Fibroblast of the aortic adventitia (primary cell): ENCODE measurements at places on chromosomes 6 and 20.
A peak's percentile ranks its signal among the peaks of the same experiment; 100 is the strongest.

GRCh38 chr6:133551847-133552341 is 310.7 kb downstream of the EYA4 start:
- peak; percentile 98 for DNase-seq

DNA sequence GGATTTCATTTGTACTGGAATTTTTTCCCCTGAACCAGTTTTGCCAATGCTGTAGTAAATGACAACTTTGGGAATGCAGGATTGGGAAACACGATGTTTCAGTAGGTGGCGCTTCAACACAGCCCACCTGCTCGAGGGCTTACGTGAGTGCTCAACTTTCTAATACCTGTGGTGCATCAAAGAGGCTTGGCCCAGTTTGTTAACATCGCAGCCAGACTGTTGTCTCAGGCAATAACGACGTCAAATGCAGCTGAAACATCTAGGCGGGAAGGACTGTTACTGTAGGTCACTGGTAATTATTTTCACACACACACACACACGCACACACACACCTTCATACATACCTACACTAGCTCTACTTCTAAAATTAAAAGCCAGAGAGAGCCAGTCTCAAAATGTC is 815.5 kb upstream of the SLC35B3 start:
- peak; percentile 62 for DNase-seq

GRCh38 chr6:6973721-6974120 is 134.0 kb upstream of the RREB1 start:
- no peak for DNase-seq

DNA sequence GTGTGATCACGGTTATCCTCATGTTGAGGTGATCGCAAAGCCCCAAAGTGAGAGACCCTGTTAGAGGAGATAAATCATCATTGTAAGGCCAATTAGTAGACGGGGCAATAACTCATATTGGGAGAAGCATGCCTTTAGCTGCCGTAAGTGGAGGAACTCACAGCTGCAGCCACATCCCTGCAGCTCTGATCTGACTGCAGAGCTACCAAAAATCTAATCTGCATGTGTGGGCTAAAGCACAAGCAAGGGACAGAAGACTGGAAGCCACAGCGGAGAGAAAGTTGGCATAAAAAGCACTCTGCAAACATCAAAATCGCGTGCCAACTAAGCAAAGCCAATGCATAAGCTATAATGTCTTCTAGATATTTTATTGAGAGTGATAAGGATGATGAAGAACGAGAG is 79.8 kb downstream of the TBC1D7 start:
- DNase-seq = no peak

DNA sequence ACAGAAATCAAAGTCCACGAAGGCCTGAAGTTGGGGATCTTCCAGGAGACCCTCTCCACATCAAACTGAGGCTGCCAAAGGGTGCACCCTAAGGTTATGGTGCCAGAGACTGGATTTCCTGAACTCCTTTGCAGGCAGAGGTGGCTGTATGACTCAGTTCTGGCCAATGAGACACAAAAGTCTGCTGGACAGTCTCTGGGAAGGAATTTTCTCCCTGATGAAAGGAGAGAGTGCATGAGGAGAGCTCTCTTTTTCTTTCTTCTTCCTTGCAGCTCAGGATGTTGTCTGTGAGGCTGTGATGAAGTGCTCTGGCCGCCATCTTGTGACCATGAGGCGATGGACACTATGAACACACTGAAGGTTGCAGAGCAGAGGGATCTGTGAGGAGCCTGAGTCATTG is 85.2 kb downstream of the MDGA1 start:
- peak; percentile 6 for DNase-seq

GRCh38 chr20:33299111-33299603 is 16.1 kb downstream of the BPIFB1 start:
- DNase-seq = peak; percentile 51

DNA sequence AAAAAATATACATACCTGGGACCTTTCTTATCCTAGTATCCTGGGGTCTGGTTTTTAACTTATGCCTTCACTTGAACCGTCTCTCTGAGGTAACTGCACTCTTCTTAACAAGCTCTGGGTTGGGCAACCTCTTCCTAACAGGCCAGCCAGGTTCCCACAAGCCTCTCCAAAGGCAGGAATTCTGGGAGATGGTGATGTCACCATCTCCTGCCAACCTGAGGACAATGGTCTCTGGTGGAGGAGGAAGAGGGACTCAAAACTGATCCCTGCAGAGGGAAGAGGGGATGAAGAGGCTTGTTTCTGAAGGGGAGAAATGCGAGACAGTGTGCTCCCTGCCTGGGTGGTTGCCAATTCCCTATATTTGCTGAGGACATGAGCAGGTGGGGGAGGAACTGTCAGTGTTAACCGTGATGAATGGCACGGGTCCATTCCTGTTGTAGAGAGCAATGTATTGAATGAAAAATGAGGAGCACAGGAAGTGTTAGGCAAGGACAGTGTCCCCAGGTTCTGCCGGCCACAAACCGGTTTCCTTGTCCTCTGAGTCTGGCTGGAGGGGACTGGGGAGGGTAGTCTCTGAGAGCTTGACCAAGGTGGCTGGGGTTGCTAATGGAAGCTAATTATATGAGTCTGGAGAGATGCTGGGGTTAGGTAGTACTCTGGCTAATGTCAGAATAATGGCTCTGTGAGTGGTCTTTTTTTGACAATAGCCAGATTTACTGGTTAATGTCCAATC is 95.5 kb downstream of the KCNB1 start:
- no peak for DNase-seq

DNA sequence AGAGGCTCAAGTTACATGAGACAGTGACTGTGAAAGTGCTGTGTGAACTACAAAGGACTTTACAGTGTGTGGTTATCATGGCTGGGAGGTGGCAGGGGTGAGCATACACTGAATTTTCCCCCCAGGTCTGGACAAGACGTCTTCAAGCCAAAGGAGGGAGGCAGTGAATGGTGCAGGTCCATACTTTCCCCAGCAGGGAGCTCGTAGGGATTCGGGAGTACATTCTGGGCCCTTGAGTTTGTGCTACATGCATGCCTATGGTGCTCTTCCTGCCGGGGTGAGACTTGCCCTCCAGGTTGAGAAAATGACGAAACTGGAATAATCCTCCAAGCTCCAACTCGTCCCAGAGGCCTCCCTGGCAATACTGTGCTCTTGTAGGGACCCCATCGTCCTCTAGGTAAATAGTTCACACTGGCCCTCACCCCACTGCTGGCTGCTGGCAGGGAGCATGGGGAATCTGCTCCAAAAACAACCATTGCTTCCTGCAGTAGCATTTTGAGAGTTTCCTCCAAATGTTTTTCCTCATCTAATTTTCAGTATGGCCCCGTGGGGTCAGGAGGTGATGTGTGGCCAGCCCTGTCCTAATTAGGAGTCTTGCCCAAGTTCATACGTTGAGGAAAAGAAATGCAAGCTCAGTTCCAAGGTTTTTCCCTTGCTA is 57.6 kb downstream of the ZNF831 start:
- no peak for DNase-seq

- DNase-seq = peak; percentile 21
These were observed 102.0 kb upstream of the TNFAIP3 start for GRCh38 chr6:137765059-137765458.

DNA sequence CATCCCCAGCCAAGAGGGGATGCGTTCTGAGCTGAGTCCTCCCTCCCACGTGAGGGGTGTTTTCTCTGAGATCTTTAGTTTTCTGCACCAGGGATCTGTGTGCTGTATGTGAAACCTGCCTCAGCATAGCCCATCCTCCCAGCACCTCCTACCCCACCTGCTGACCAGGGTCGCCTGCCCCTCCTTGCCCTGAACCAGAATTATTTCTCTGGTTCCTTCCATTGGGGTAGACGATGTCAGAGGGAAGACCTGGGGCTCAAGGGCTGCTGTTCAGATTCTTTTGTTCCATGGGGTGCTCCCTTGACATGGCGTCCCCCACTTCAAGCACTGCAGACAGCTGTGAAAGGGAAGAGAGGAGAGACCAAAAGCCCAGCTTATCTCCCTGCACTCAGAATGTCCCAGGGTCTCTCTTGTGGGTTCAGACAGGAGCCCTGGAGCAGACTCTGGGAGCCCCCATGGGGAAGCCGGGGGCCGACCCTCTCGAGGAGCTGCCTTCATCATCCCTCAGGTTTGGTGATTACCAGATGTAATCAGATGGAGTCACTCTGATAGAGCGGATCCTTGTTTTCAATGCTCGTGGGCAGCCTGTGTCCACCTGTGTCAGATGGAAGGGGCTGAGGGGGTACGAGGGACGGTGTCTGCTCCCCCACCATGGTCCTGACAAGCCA is 74.3 kb downstream of the ERMARD start:
- DNase-seq = no peak

GRCh38 chr6:125271486-125272159 is 30.1 kb downstream of the HDDC2 start:
- DNase-seq = peak; percentile 16

GRCh38 chr6:40176152-40176551 is 241.9 kb upstream of the MOCS1 start:
- no peak for DNase-seq

DNA sequence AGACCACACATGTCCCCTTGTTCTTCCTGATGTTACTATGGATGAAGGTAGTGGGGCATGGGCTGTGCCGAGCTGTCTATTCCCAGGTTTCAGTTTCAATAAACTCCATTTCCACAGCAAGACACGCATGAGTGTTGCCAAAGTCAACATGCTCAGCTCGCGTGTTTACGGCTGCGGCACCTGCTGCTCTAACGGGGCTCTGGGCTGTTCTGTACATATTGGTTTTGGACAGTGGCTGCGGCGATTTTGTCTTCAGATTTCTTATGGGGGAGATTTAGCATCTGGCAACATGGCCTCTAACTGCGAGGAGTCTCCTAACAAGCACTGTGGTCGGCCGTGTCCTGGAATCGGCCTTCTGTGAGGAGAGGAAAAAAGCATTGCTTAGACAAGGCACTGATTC is 58.6 kb downstream of the TMEM242 start:
- no peak for DNase-seq

DNA sequence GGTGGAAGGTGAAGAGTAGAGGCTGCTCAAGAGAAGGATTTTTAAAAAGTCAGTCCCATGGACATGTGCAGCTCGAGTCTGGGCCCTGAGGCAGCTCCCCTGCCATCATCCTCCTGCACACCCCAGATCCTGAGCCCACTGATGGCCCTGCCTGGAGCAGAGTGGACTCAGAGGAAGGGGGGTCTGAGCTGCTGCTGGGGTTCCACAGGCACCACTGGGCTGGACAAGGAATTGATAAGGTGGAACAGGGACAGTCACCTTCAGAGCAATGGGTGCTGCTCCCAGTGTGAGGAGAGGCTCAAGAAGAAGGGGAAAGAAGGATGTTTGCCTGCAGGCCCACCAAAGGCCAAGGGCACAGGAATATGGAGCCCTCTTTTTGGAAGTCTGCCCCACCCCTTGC is 6.2 kb downstream of the ULBP2 start:
- DNase-seq = no peak

GRCh38 chr6:113328886-113329381 is 528.2 kb upstream of the MARCKS start:
- peak; percentile 69 for DNase-seq

DNA sequence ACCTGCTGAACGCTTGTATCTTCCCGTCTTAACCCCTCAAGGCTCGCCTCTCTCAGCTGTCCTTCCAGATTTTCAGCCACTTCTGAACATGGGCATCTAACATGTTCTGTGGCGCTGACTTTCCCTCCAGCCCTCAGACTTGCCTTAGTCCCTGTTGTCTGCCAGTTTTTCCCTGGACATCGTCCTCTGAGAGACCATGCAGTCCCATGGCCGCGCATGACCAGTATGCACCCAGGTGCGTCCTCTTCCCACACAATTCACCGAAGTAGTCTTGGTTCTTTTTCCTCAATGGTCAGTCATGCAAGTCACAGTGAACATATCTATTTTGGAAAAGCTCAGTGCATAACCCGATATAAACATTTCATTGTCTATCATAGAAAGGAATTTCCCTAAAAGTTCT is 9.2 kb downstream of the TUBB2B start:
- no peak for DNase-seq

DNA sequence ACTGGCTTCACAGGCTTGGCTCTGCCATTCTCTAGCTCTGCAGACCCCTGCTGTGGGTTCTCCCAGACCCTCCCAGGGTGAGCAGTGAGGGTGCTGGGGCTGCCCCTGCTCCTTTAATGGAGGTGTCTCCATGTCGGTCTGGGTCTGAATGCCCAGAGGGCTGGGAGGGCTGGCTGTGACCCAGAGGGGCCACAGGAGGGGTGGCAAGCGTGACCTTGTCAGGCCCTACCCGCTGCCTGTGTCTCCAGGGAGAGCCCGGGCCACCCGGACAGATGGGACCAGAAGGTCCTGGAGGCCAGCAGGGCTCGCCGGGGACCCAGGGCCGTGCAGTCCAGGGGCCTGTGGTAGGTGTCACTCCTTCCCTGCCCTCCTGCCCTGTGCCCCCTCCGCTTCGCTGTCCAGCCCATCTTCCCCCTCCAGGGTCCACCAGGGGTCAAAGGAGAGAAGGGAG is 32.1 kb downstream of the COL20A1 start:
- DNase-seq = no peak

DNA sequence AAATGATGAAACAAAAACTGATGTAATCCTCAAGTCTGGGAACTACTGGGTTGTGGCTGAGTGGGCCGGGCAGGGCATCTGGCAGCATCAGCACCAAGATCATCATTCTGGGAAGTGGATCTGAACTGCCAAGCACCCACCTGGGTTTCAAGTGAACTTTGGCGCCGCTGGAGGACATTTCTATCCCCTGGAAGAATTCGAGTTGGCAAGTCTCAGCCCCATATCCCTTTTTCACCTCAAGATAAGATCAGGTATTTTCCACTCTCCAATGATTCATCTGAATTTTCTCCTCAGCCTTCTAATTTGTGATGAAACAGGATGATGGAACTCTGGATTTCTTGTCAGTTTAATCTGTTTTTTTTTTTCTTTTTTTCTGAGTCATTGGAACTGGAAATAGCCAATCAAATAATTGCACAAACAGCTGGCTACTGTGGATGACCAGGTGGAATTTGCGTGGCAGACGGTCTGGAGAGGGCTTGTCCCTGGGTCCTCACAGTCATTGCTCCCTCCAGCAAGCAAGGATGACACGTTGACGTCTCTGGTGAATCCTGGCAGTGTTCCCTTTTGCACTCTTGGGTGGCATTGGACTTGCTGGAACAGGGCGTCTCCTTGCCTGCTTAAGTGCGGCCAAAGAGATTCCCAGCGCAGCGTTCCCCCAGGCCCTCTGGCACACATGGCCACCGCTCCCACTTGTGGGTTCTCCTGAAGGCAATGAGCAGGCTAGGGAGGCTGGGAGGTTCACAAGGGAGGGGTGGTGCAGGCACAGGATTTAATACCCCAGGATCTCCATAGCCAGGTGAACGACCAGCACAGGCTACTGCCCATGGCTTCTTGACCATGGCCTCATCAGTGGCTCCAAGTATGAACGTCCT is 80.4 kb downstream of the DHX35 start:
- peak; percentile 57 for DNase-seq

DNA sequence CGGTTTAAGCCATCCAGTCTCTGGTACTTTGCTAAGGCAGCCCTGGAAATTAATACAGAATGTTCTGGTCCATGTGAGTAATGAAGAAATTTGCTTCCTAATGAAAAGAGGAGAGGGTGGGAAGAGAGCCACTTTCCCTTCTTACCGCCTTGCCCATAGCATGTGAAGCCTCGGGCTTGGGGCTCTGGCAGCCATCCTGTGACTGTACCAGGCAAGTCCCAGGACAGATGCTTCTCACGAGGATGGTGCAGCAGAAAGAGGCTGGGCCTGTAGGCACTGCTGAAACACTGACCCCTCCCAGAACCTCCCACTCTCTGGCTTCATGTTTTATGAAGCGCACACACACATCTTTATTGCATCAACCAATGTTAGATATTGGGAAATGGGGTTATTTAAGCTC is 74.8 kb downstream of the IYD start:
- DNase-seq = no peak

- peak; percentile 63 for DNase-seq
These were observed 520.8 kb downstream of the EPM2A start for GRCh38 chr6:145214570-145214969.
